Cerebellum (tissue), 4 donors: ENCODE measurements at places on chromosomes 16 and 17. TPM values are rescaled to one million over a fixed set of nuclear protein-coding genes. Genes with fewer than 3 reads are reported as not detected.

Gene KRT25
- not detected for total RNA-seq

Gene ITGAL
- total RNA-seq: 1.5 TPM

Gene GSE1
- total RNA-seq: 45.9 TPM

Gene C16orf46
- total RNA-seq: 2.0 TPM

Gene SLC4A1
- 6.8 TPM for total RNA-seq

Gene DLX4
- total RNA-seq: not detected

Gene MSI2
- 148 TPM for total RNA-seq

Gene UTS2R
- not detected for total RNA-seq

Gene SGCA
- total RNA-seq: not detected

Gene SEZ6
- total RNA-seq: 34.9 TPM

Gene SMIM36
- not detected for total RNA-seq

Gene TSNAXIP1
- 4.1 TPM for total RNA-seq

Gene LGALS9B
- total RNA-seq: not detected

Gene SLC22A31
- 0.91 TPM for total RNA-seq

Gene TGFB1I1
- 4.4 TPM for total RNA-seq

Gene PLCG2
- 3.2 TPM for total RNA-seq

Gene CCR7
- not detected for total RNA-seq

Gene ST6GALNAC2
- 0.54 TPM for total RNA-seq

Gene PDIA2
- total RNA-seq: 2.7 TPM

Gene NOS2
- 0.36 TPM for total RNA-seq

Gene SPATA32
- not detected for total RNA-seq

Gene DECR2
- total RNA-seq: 5.6 TPM

Gene ZNF597
- 3.6 TPM for total RNA-seq

Gene KRTAP9-4
- not detected for total RNA-seq

Gene ZG16
- 0.09 TPM for total RNA-seq

Gene BTBD17
- total RNA-seq: 16.1 TPM

Gene CENPX
- 22.1 TPM for total RNA-seq

Gene IL21R
- 0.09 TPM for total RNA-seq

Gene FN3K
- 13.9 TPM for total RNA-seq

Gene WDR90
- 23.7 TPM for total RNA-seq

Gene NPIPA3
- 1.00 TPM for total RNA-seq

Gene SLC5A10
- total RNA-seq: 0.09 TPM

Gene NF1
- 176 TPM for total RNA-seq

Gene ZNF469
- 0.73 TPM for total RNA-seq

Gene MYH2
- 0.91 TPM for total RNA-seq

Gene TERB1
- total RNA-seq: not detected

Gene BEAN1
- total RNA-seq: 5.3 TPM

Gene NRN1L
- total RNA-seq: not detected

Gene SLC7A5
- 22.0 TPM for total RNA-seq

Gene SLC12A3
- total RNA-seq: not detected

Gene NEUROD2
- total RNA-seq: 25.0 TPM

Gene PRSS27
- total RNA-seq: 2.6 TPM

Gene PPP1R27
- not detected for total RNA-seq

Gene TAT
- total RNA-seq: not detected

Gene KRTAP17-1
- not detected for total RNA-seq

Gene BRIP1
- total RNA-seq: 16.0 TPM

Gene KRT13
- total RNA-seq: 0.27 TPM

Gene EXOC3L1
- 2.1 TPM for total RNA-seq
